ENCODE measurements at places on chromosomes 3 and 15.

GRCh38 chr15:89002830-89003229 lies 85.4 kb upstream of the ABHD2 start:
- no peak for DNase-seq

DNA sequence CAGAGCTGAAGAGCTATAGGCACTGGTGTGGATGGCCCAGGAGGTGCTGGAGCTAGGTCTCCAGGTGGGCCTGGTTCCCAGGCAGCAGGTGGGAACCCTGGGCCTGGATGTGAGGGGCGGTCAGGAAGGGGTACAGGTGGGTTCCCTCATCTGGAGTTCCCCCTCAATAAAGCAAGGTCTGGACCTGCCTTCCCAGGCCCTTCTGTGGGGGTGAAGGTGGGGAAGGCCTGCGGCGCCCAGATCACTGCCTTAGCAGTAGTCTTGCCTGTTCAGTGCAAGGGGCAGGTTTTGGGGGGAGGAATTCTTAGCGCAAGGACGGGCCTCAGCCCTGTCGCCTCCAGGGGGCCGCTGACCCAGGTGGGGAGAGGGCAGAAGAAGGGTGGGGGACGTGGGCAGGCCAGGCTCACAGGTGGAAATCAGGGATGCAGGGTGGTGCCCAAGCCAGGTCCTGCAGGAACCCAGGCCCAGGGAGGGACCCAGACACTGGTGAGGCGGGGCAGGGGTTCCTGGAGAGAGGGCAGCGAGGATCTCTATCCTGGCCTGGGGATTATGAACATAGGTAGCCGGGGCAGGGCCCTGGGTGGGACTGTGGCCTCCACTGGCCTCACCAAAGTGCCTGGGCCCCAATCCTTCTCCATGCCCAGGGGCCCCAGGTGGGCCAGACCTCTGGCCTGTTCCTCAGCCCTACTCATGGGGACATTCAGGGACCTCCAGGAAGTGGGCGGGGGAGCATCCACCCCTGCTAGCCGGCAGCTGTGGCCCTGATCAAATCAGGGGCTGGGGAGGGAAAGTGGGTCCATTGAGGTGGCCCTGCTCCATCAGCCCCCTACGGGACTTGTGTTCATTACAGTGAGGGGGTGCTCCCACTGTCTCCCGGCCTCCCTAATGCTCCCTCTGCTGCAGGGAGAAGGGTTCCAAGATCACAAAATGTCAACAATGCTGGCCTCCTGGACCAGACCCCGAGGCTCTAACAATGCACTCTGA lies 25.3 kb downstream of the HDAC11 start:
- DNase-seq: no peak

- no peak for DNase-seq
Observed at GRCh38 chr3:184823990-184824389, 12.0 kb downstream of the VPS8 start.

- DNase-seq: no peak
Observed at GRCh38 chr15:62903437-62903836, 139.1 kb upstream of the TPM1 start.

GRCh38 chr3:196335503-196335948 lies 2.7 kb downstream of the TM4SF19 start:
- no peak for DNase-seq

- no peak for DNase-seq
Observed at GRCh38 chr3:137010137-137010536, 52.4 kb downstream of the IL20RB start.

DNA sequence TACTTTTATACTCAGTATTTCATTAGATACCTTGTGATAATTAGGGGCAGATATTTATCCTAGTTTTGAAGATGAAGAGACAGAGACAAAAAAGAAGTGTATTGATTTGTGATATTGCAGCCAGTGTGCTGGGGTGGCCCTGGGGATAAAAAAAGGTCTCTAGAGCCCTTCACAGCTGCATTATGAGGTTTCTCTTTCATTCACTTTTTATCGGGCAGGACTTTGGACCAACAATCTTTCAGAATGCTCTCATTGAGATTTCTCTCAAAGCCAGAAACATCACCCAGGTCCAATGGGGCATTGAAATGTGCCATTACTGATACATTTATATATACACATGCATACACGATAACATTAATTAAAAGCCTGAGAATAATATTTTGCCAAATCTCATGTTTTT lies 20.5 kb upstream of the SELENOT start:
- DNase-seq: no peak

DNA sequence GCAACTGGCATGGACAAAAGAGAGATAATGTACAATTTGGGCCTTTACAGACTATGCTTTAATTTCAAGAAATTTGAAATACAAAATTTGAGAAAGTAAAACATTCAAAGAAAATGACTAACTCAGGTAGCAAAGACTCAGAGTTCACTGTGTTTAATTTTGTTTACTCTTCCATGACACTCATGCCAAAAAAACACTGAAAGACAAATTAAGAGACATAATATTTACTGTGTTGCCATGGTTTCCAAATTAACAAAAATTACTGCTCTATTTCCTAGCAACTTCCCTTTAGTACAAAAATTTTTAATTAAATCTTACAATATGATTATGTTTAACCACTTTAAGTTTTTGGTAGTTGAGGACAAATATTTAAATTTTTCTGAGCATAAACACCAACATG lies 29.6 kb downstream of the LRRFIP2 start:
- DNase-seq: no peak
